NCI-H524 (cell line): ENCODE measurements at places on chromosomes 12 and 14.

- DNase-seq = no peak
These were observed 47.8 kb downstream of the SLC41A2 start for GRCh38 chr12:104910196-104910840.

GRCh38 chr12:119841433-119842210, 35.5 kb downstream of the CIT start:
- DNase-seq = no peak

GRCh38 chr12:43357141-43357540, 194.9 kb downstream of the ADAMTS20 start:
- DNase-seq = no peak

GRCh38 chr14:90495357-90496276, 98.8 kb downstream of the CALM1 start:
- DNase-seq = no peak

DNA sequence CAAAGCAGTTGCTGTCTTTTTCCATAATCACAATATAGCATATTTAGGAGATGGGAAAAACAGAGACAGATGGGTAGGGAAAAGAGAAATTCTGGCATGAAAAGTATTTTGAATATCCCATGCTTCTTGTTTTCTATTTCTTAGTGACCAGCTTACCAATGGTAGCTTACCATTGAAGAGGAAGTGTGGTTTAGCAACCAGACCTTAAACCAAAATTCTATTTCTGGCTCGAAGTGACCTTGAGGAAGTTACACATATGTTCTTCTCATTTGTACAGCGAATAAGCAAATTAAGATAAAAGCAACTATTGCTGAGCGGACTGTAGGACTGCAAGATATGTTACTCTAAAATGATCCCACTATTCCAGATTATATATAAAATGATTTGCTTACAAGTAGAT, 82.9 kb downstream of the FGD4 start:
- no peak for DNase-seq

DNA sequence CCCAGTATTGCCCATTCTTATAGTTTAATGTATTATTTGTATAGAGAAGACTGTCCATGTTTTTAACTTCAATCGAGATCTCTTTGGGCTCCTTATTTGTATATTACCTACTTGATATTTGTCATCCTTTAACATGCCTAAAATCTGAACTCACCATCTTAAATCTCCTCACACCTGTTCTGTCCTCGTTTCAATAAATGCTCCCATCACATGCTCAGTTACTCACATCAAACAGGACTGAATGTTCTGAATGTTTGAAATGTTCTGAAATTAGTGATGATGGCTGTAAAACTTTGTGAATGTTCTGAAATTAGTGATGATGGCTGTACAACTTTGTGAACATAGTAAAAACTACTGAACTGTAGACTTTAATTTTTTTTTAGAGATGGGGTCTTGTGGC, 34.5 kb downstream of the COCH start:
- no peak for DNase-seq

DNA sequence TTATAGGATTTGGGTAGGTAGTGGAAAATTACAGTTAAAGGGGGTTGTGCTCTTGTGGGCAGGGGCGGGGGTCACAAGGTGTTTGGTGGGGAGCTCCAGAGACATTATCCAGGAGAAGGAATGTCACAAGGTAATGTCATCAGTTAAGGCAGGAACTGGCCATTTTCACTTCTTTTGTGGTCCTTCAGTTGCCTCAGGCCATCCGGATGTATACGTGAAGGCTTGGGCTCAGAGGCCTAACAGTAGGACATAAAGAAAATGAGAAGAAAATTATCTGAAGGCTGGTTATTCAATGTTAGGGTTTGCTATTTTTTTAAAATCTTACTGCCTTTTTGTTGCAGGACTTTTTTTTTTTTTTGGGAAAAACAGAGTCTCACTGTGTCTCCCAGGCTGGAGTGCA, 2.5 kb upstream of the PSEN1 start:
- no peak for DNase-seq

DNA sequence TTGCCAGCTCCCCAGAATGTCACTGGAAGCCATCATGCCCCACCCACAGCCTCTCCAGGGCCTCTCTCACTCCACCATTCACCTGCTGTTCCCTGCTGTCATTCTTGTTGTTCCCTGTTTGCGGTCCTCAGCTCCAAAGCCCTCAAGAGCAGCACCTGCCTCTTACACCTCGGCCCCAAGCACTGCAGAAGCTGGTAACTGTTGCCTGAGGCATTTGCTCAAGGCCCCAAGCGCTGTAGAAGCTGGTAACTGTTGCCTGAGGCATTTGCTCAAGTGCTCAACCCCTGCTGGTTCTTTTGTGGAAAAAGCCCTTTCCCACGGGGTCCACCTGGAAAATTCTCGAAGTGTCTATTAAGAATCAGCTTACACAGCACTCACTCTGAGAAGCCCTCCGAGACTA, 78.0 kb downstream of the ARL6IP4 start:
- no peak for DNase-seq

- no peak for DNase-seq
These were observed 86.6 kb downstream of the TBC1D30 start for GRCh38 chr12:64911081-64911480.

DNA sequence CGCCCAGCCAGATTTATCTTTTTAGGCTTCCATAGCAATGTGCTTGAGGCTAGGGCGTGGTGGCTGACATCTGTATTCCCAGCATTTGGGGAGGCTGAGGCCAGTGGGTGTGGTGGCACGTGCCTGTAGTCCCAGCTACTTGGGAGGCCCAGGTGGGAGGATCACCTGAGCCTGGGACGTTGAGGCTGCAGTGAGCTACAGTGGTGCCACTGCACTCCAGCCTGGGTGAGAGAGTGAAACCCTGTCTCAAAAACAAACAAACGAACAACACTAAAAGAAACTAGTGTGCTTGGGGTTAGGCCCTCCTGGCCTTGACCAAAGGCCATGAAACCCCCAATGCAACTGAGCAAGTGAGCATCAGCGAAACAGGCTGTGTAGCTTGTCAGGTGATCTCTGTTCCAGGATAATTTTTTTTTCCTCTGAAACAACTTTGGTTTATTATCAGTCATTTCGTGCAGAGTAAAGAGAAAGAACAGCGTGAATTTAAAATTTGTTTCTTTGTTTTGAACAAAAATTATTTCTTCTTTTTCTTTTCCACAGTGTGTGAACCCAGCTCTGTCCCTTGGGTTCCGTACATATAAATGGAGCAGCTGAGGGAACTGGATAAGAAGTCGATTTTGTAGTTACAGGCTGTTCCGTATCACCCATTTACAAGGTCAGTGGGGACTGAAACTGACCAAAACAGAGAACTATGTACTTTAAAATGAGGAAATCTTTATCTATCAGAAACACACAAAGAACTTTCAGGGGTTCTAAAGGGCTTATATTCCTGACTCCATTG, 8.8 kb upstream of the TUBA1C start:
- no peak for DNase-seq

- no peak for DNase-seq
These were observed 96.2 kb upstream of the FKBP4 start for GRCh38 chr12:2698566-2698965.

- DNase-seq = no peak
These were observed 246.3 kb downstream of the PRKD1 start for GRCh38 chr14:29681316-29681715.

DNA sequence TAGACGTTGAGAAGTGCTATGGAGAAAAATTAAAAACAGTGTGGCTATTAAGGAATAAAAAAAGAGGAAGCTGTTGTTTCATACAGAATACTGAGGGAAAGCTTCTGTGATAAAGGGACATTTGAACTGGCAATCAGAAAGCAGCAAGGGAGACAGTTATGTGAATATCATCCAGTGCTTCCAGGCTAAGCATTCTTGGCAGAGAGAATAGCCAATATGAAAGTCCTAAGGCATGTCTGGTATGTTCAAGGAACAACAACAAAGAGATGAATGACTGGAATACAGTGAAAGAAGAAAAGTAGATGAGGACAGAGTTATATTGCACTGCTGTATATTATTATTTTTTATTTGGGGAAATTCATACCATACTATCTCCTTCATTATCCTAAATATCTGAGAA, 23.9 kb downstream of the SCAF11 start:
- no peak for DNase-seq

DNA sequence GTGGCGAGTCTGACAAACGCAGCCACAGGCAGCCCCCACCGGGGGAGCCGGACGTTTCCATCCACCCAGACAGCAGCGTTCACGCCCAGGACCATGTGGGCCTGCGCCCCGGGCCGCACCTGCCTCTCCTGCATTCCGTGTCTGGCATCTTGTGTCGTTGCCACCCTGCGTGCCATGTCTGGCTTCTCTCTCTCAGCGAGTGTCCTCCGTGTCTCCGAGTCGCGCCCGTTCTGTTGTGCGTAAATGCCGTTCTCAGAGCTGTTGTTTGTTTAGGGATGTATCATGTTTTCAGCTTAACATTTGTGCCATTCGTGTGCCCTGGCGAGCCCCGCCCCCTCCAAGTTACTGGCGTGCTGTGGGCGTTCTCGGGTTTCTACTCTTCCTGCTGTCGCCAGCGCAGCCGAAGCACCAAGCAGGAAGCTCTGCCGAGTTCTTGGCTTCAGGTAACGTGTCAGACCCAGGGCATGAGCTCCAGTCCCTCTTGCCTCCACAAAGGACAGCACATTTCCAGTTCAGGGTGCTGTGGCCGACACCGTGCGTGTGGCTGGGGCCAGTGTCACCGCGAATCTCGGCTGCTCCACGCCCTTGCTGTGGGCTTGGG, 34.6 kb downstream of the NOC4L start:
- DNase-seq = no peak

GRCh38 chr12:52139579-52140062, 52.2 kb downstream of the KRT80 start:
- no peak for DNase-seq

DNA sequence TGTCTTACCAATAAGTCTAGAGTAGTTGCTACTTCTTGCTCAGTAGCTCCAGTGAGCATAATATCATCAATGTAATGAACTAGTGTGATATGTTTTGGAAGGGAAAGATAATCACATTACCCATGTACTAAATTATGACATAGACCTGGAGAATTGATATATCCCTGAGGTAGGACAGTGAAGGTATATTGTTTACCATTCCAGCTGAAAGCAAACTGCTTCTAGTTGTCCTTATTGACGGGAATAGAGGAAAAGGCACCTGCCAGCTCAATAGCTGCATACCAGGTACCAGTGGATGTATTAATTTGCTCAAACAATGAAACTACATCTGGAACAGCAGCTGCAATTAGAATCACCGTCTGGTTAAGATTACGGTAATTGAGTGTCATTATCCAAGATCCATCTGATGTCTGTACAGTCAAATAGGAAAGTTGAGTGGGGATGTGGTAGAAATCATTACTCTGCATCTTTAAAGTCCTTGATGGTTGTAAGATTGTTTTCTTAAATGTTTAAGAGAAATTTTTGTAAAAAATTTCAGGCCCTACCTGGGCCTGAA, 100.0 kb upstream of the ARHGAP5 start:
- peak; percentile 70 for DNase-seq

DNA sequence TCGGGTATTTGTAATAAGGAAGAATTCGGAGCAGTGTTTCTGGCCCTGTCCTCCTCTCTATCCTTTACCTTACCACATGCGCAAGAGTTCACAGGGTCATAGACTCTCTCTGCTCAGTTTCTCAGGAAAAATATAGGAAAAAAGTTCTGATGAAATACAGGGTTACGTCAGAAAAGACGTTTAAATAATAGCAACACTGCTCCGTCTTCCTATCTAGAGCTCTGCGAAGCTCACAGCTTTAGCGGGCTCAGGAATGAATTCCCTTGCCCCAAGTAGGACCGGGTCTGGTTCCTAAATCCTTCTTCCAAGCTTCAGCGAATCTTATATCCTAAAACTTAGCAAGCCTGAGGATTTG, 365 bp downstream of the CCDC59 start:
- no peak for DNase-seq

DNA sequence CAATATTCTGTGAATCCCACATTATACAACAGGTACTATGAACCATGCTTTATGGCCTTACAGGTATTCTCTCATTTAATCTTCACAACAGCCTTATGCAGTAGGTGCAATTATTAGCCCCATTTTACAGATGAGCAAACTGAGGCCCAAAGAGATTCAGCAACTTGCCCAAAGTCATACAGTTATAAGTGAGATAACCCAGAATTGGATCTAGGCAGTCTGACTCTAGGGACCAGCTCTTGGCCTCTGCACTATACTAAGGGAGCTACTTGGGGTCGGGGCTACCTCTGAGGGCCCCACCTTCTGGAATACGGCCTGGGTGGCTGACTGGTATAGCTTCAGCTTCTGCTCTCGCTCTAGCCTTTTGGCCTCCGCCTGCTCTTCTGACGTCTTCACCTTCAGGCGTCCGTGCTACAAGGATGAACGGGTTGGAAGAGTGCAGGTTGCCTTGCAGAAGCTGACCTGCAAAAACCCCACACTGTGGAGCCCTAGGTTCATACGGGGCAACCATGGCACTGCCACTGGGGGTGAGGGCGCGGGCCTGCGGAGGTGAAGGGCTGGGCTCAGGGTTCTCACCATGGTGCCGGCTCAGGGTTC, 762 bp downstream of the RABGGTA start:
- DNase-seq = peak; percentile 63

- DNase-seq = peak; percentile 50
These were observed 14.7 kb downstream of the CPSF6 start for GRCh38 chr12:69254046-69254445.

DNA sequence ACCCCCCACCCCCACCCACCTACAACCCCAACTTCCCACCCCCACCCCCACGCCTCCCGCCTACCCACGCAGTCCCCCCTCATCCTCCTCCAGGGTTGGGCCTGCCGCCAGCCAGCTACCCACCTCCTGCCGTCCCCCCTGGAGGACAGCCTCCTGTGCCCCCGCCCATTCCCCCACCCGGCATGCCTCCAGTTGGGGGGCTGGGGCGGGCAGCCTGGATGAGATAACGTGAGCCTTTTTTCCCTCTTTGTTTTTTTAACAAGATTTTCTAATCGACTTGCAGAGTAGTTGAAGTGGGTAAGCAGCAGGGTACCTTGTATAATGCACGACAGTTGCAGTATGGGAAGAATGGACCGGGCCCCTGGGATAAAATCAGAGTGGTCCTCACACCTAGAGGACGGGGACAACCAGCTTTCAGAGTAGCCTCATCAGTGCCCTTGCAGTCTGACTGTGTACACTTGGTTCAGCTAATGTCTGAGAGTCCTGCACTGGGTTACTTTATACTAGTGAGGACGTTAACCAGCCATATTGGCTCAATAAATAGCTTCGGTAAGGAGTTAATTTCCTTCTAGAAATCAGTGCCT, 29.4 kb downstream of the CCNK start:
- DNase-seq = no peak

DNA sequence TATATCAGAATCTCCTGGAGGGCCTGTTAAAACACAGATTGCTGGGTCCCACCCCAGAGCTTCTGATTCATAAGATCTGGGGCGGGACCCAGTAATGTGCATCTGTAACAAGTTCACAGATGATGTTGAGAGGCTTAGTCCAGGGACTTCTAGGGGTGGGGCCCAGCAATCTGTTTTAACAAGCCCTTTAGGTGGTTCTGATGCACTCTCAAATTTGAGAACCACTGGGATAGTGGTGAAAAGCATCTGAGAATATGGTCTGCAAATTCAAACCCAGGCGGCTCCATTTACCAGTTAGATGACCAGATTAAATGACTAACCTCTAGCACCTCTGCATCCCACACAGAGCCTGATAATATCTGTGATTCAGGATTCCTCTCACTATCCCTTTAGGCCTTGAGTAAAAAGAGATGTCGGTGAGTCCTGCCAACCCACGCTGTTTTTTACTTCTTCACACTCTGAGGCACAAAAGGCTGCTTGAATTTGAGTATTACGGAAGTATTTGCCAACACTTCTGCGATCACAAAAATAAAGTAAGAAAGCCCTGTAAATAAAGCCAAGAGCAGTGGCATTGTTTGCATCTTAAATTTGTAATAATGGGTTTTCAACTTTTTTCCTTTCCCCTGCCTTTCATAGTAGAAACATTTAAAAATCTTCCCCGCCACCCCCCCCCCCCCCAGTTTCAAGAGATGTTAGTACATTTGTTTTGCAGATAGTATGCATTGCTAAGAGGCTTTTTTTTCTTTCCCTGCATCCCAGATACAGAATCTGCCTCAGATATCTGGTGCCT, 1.8 kb upstream of the FRS2 start:
- no peak for DNase-seq
